Frontal cortex (tissue), 4 donors: ENCODE measurements at places on chromosomes 13 and 19. TPM values are rescaled to one million over a fixed set of nuclear protein-coding genes. Genes with fewer than 3 reads are reported as not detected.

GPR12 gene
- 39.5 TPM for total RNA-seq

POSTN gene
- total RNA-seq: 2.0 TPM

FFAR1 gene
- total RNA-seq: not detected

DNA sequence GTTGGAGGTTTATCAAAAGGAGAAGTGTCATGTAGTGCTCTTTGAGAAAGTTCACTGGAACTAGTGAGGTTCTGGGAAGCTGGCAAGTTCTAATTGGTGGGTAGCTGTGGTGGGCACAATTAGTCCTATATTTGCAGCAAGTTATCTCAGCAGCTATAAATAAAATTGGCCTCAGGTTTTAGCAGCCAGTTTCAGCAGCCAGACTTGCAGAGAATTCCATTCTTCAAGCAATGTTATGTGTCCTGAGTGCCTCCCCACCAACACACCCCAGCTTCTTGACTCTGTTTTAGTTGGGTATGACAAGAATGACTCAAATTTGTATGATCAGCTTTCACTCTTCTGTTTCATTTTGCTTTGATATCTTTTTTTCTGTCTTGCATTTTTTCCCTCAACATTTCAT is 4.7 kb downstream of the IFT88 start:
- no peak for DNase-seq

LILRB1 gene
- not detected for total RNA-seq

DNA sequence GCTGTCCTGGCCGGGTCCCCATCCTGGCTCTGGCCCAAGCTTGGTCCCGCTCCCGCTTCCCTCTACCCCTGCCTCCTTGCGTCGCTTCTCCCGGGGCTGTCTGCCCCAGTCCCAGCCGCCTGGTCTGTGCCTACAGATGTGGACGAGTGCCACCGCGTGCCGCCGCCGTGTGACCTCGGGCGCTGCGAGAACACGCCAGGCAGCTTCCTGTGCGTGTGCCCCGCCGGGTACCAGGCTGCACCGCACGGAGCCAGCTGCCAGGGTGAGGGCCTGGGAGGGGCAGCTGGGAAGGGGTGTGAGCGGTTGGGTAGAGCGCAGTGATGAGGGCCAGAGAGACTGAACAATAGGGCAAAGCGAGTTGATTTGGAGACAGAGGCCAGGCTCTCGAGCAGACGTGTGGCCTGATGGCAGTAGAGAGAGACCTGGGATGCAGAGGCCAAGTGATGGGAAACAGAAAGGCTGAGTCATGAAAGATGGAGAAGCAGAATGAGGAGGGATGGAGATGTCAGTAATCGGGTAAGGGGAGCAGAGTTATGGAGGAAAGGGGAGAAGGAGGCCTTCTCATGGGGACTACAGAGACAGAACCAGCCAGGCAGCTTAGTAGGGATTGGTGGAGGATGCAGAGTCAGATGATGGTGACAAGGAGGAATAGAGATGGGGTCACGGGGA is 9.4 kb downstream of the LTBP4 start:
- no peak for DNase-seq

ZNF536 gene
- total RNA-seq: 22.4 TPM

- DNase-seq: no peak
These were observed 25.9 kb upstream of the GATAD2A start for GRCh38 chr19:19379527-19379926.

GRCh38 chr19:1079566-1080111 is 12.7 kb downstream of the ARHGAP45 start:
- no peak for DNase-seq

GRCh38 chr13:79880818-79881217 is 399.9 kb downstream of the NDFIP2 start:
- no peak for DNase-seq

TDRD12 gene
- 1.2 TPM for total RNA-seq

- DNase-seq: no peak
These were observed 2117.6 kb downstream of the PCDH9 start for GRCh38 chr13:65112531-65112941.

DNA sequence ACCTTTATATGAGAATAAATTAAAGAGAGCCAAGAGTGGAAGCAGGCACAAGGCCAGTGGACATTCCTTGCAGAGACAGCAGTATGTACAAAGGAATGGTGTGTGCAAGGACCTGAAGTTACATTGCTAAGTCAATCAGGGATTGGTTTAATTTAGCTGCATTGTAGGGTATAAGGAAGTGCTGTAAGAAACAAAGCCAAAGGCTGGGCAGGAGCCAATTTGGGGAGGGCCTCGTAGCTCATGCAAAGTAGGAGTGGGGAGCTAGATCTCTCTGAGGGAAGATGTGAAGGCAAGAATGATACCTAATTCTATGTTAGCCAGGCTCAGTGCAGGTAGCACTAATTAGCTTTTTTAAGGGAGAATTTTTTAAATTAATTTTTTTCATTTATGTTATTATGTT is 76.7 kb downstream of the SLAIN1 start:
- DNase-seq: no peak

ALG11 gene
- total RNA-seq: 20.8 TPM

DNA sequence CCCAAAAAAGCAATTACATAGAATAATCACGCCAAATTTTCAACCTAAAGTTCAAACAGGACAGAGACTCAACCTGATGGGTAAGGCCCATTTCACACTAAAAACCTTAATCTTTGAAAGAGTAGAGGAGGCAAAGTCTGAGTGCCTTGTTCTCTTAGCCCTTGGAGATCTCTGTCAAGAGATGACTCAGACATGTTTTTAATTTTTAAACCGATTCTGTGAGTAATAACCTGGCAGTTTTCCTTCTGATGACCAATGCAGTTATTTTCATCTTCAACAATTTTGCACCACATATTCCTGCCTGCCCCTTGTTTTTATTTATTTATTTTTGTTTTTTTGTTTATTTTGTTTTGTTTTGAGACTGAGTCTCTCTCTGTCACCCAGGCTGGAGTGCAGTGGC is 11.5 kb upstream of the TNFSF9 start:
- no peak for DNase-seq

DNA sequence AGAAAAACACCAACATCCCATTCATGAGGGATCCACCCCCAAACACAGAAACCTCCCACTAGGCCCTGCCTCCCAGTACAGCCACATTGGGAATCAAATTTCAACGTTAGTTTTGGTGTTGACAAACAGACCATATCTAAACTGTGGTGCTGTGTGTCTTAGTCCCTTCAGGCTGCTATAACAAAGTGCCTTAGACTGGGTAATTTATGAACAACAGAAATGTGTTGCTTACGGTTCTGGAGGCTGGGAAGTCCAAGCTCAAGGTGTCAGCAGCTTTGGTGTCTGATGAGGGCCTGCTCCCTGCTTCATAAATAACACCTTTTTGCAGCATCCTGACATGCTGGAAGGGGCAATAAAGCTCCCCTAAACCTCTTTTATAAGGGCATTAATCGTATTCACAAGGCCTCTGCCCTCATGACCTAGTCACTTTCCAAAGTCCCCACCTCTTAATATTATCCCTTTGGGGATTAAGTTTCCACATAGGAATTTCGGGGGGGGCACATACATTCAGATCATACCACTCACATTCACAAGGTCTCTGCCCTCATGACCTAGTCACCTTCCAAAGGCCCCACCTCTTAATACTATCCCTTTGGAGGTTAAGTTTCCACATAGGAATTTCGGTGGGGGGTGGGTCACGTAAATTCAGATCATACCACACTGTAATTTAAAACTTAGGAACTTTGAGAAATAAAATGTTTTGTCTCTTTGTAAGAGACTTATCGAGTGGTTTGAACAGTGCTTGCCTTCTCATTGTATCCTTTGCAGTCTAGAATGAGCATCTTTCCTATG is 27.5 kb downstream of the ZNF507 start:
- DNase-seq: no peak

GRCh38 chr19:54107876-54108490 is 5.3 kb downstream of the NDUFA3 start:
- DNase-seq: no peak

GRCh38 chr19:16206637-16207036 is 8.9 kb downstream of the AP1M1 start:
- no peak for DNase-seq

ATXN8OS gene
- 1.6 TPM for total RNA-seq

DNA sequence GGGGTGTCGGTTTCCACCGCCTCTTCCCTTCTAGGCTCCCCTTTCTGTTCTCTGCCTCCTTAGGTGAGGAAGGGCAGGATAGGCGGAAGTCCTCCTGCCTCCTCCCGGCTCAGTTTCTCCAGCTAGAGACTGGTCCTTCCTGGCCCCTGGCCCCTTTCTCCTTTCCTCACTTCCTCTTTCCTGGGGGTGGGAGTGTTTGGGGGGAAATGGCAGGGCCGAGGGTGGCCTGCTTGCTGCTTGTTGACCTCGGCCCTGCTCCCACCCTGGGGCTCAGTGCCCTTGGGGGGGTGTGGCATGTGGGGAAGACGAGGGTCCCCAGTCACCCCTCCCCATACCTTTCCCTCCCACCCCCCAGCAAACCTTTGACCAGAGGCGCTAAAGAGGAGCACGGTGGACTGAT is 5.0 kb downstream of the U2AF2 start:
- no peak for DNase-seq

DNA sequence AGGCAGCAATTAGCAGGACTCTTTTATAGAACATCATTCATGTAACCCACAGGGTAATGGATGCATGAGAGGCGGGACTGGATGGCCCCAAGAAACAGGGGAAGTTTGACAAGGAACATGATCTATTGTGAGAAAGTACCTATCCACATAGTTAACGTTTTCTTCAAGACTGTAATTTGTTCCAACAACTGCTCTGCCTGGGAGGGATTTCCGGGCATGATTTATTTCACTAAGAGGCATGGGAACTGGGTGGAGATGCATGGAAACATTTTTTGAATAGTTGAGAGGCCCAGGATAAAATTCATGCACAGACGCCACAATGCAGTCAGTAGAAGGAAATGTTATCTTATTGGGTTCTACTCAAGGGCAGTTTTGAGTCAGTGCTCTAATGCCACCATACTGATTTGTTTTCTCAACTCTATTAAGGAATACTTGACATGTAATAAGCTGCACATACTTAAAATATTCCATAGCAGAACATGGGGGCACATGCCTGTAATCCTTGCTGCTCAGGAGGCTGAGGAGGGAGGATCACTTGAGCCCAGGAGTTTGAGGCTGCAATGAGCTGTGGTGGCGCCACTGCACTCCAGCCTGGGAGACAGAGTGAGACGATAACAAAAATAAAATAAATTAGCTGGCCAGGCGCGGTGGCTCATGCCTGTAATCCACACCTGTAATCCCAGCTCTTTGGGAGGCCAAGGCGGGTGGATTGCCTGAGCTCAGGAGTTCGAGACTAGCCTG is 9.9 kb upstream of the ATG4D start:
- no peak for DNase-seq

DNA sequence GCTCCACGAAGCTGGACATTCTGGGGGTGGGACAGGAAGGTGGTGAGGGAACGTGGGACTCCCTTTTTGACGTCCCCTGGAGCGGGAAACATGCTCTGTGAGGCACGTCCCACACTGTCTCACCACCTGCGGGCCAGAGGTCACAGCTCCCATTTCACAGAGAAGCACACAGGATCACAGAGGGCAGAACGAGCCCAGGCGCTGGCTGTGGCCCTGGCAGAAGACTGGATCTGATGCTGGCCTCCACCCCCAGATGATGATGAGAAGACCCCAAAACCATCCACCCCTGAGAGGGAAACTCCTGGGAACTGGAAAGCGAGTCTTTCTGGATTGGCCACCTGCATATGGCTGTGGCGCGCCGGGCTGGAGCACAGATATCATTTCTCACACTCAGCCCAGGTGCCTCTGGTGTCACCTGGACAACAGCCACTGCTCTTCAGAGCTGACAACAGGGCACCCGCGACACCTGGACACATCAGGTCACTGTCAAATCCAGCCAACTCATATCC is 216.2 kb downstream of the TUBA3C start:
- DNase-seq: no peak

DNA sequence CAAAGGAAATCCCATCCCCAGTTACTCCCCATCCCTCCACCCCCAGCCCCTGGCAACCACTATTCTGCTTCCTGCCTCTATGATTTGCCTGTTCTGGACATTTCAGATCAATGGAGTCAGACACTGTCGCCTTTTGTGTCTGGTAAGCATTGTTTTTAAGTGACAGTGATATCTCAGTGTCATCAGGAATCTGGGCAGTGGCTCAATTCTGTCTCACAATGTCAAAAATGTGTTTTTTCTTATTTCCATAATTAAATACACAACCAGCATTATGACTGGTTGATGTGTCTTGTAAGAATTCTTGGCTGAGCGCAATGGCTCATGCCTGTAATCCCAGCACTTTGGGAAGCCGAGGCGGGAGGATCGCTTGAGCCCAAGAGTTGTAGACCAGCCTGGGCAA is 20.2 kb upstream of the PGLS start:
- no peak for DNase-seq

C19orf53 gene
- 20.8 TPM for total RNA-seq

GRCh38 chr19:4571305-4571917 is 11.9 kb upstream of the SEMA6B start:
- DNase-seq: no peak

CEACAM20 gene
- not detected for total RNA-seq

MADCAM1 gene
- total RNA-seq: 1.2 TPM

GRCh38 chr19:41575998-41576397 is at the start of gene CEACAM21:
Gene CEACAM21, plus strand, starts transcription at chr19:41576166. Its CDS starts 109 bp downstream, at chr19:41576275.
- DNase-seq: no peak

DNA sequence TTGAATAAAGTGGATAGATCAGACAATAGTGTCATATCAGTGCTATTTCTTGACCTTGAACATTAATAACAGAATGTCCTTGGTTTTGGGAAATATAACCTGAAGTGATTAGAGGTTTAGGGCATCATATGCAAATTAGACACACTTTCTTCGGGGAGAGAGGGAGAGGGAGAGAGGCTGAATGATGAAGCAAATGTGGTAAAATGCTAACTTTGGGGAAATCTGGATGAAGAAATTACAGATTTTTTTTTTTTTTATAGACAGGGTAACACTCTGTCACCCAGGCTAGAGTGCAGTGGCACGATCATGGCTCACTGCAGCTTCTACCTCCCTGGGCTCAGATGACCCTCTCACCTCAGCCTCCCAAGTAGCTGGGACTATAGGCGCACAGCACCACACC is 3.9 kb upstream of the NCR1 start:
- no peak for DNase-seq

GRCh38 chr13:28250542-28250941 is 112.2 kb downstream of the PAN3 start:
- DNase-seq: no peak

GRCh38 chr19:7292352-7292949 is 1.8 kb downstream of the INSR start:
- DNase-seq: no peak

FBXO17 gene
- total RNA-seq: 4.5 TPM

ZNF793 gene
- 48.9 TPM for total RNA-seq
